ENCODE measurements at places on chromosomes 5 and 9.
A peak's percentile ranks its signal among the peaks of the same experiment; 100 is the strongest.

DNA sequence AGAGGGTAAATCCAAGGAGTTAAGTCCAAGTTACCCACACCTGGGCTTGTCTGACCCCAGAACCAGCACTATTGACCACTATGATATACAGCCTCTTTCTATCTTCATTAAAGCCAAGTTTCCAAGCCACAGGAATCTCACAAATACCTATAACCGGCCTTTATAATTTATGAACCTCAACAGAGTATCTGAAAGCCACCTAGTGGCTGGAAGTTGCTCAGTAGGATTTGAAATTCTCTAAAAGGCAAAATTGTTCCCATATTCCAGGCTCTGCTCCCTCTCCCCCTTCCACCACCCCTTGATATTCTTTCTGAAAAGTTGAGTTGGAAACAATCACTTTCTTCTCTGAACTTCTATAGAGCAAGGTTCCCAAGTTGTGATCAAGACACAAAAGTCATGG is 106.4 kb upstream of the GPR151 start:
- no peak for DNase-seq

GRCh38 chr9:84121991-84122523 is 141.5 kb downstream of the RMI1 start:
- DNase-seq, result no peak

GRCh38 chr5:75568202-75568601 is 43.1 kb upstream of the ANKDD1B start:
- DNase-seq, result peak; percentile 1

- no peak for DNase-seq
Observed at GRCh38 chr9:83330207-83331196, 207.7 kb downstream of the FRMD3 start.

DNA sequence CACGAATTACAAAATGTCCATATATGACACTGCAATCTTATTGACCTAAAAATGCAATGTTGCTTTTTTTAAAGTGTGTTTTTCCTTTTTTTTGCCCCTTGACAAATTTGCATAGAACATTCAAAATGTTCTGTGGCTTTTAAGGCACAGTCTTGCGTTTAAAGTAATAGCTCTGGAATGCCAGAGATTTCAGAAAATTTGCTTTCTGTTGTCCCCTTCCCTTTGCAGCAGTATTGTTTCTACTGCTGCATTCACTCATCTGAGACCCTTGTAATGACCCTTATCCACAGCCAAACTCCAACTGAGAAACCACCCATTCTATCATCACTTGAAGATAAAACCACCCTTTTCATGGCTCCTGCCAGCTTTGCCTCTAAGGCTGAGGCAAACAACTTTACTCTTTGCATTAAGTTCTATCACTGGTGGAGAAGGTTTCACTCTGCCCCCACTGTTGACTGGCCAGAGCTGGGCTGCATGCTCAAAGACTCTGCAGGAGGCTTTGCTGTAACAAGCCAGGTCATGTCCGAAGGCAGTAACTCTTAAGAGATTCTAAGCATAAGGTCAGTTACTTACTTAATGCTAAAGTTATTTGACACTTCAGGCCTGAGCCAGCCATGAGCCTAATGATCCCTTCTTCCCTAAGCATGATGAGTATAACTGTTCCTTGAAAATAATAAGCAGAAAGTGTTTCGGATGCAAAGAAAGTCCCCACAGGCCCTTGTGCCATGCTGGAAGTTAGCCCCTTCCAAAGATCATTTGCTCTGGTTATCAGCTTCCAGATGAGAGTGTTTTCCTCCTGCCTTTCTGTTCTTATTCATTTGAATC is 101.9 kb downstream of the CD180 start:
- DNase-seq, result no peak

- DNase-seq, result peak; percentile 24
Observed at GRCh38 chr9:135343837-135344522, 135.6 kb upstream of the PPP1R26 start.

DNA sequence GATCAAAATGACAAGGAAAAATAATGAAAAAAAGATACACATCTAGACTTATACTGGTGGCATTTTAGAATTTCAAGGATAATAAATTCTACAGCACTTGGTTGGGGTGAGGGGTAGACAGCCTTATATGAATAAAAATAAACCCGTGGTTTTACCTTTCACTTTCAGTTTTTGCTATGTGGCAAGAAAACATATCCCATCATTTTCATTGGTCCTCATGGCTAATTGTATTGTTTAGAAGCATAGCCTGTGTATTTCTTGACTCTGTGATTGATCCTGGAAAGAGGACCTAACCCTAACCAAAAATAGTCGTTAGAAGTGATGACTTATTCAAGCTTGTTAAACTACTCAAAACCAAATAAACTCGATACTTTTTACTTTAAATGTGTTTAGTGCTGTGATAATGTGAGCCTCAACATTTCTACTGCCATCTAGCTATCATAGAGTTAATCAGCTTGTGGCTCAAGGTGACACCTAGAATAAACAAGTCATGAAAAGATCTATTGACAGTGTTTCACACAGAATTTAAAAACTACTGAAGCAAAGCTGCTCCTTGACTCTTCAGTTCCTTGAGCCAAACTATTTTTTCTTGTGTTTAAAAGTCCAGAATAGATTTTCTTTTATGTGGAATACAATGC is 153.3 kb upstream of the IZUMO3 start:
- DNase-seq, result no peak

- DNase-seq, result no peak
Observed at GRCh38 chr5:81495286-81495685, 101.4 kb upstream of the ACOT12 start.

- no peak for DNase-seq
Observed at GRCh38 chr9:82491604-82492003, 503.0 kb downstream of the SPATA31D1 start.

GRCh38 chr9:32580631-32581300 is 7.8 kb upstream of the NDUFB6 start:
- no peak for DNase-seq

DNA sequence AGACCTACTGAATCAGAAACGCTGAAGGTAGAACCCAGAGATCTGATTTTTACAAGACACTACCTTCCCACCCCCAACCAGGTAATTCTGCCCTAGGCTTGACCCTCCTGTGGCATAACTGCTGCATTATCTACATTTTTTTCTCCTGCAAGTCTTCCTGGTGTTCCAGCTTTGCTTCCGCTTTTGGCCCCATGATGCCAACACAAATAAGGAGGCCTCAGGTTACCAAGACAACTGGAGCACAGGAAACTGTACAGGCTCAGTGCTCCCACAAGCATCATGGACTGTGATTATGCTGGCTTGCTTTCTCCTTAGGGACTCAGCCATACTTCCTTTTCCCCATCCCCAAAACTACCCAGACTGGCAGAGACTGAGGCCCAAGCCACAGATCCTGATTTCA is 6.6 kb upstream of the MSMP start:
- DNase-seq, result no peak

DNA sequence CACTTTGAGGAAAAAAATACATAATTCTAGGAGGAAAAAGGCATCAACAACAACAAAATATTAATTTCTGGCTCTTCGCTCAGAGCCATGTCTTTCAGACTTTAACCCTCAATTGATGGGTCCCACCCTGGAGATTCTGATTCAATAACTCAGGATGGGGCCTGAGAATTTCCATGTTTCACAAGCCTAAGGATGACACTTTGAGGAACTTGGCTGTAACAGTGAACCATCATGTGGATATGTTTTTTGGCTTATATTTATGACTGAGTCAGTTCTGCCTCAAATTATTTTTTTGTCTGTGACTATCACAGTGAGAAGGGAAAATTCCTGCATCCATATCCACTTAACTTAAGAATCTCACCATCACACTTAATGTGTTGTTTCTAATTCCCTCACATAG is 504.6 kb downstream of the RASEF start:
- no peak for DNase-seq

DNA sequence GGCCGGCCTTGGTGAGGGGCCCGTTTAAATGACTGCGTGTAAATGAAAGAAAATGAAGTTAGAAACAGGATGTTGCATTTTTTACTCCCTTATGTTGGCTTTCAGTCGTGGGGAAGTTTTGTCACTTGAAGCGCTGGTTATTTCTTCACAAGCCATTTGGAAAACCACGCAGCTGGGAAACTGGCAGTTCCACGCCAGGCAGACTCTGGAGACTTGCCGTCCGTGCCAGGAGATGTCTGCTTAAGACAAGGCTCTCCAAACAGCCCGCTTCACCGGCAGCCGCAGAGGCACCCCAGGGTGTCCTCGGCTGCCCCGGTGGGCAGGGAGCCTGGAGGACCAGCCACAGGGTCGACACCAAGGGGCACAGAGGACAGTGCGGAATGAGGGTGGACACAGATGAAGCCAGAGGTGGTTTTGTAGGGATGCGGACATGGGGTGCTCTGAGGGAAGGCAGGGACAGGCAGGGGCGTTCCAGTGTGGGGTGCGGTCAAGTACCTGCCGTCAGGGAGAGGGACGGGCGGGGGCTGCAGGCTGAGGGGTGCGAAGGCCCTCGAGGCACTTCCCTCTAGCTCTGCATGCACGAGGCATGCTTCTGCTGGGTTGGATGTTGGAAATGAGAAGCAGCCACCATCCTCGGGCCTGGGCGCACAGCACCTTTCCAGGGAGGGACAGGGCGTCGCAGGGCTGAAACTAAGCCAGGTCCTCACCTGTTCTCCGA is 11.1 kb upstream of the AJM1 start:
- no peak for DNase-seq

GRCh38 chr5:54785729-54786591 is 199.4 kb downstream of the ESM1 start:
- DNase-seq, result peak; percentile 26

All from HL-60 (cell line).